ENCODE measurements at places on chromosomes 2 and 18.

DNA sequence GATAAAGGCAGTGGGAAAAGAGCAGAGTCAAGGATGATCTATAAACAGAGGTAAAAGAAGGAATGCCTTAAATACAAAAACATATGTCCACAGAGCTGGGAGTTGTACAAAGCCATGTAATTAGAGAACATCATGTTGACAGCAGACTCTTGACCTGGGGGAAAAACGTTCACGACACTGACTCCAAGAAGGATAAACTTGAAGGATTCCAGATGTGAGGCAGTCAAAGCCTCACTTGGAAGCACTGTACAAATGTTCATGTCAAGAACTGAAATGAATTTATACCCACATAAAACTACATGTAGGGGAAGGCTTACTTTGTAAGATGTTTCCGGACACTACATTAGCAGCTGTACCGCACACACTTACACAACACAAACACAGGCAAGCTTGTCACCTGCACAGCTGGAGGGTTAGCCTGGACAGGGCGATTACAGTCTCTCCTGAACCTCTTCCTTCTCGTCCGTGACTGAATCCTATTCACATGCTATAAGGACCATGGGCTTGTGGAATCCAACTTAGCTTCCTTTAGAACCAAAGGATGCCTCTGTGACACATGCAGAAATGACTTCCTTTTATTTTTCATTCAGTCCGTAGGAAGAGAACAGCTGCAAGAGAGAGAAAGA lies 88.6 kb downstream of the SH3YL1 start:
- DNase-seq, result no peak

DNA sequence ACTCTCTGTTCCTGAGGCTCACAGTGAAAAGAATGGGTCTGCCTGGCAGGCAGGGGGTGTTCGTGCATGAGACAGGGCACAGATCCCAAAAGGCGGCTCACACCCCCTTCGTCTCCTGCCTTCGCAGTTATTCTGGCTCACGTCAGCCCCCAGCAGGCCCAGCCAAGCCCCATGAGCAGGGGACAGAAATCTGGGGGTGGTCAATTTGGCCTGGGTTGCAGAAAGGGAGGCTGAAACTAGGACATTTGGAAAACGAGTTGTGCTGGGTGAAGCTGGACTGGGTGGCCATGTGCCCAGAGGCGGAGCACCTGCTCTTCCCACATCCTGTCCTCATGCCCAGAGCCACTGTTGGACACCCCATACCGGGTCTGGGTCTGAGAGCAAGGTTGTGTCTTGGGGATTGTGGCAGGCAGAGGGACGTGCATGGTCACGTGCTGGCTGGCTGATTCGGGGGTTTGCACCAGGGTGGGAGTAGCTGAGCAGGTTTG lies 99.0 kb upstream of the MCFD2 start:
- DNase-seq, result peak; percentile 63

GRCh38 chr18:61856678-61857077 lies 36.1 kb downstream of the RNF152 start:
- DNase-seq, result no peak

- no peak for DNase-seq
Measured at GRCh38 chr2:100178864-100179263, 36.5 kb upstream of the AFF3 start.

- DNase-seq, result peak; percentile 12
Measured at GRCh38 chr18:52903857-52904256, 563.9 kb downstream of the DCC start.

- no peak for DNase-seq
Measured at GRCh38 chr2:123154195-123154594, 870.9 kb upstream of the CNTNAP5 start.

GRCh38 chr2:41994233-41994637 lies 53.6 kb upstream of the PKDCC start:
- no peak for DNase-seq

- DNase-seq, result no peak
Measured at GRCh38 chr2:34997779-34998178, 1357.8 kb upstream of the CRIM1 start.

- no peak for DNase-seq
Measured at GRCh38 chr2:43105586-43106558, 120.5 kb downstream of the ZFP36L2 start.

GRCh38 chr2:225756198-225756597 lies 356.7 kb downstream of the NYAP2 start:
- no peak for DNase-seq

- DNase-seq, result no peak
Measured at GRCh38 chr2:196783431-196784094, 15.9 kb downstream of the GTF3C3 start.

GRCh38 chr2:216056739-216057138 lies 24.9 kb downstream of the PECR start:
- DNase-seq, result no peak

GRCh38 chr2:129483366-129483765 lies 496.1 kb upstream of the RAB6C start:
- DNase-seq, result no peak

- no peak for DNase-seq
Measured at GRCh38 chr18:55314031-55314430, 274.0 kb downstream of the TCF4 start.

DNA sequence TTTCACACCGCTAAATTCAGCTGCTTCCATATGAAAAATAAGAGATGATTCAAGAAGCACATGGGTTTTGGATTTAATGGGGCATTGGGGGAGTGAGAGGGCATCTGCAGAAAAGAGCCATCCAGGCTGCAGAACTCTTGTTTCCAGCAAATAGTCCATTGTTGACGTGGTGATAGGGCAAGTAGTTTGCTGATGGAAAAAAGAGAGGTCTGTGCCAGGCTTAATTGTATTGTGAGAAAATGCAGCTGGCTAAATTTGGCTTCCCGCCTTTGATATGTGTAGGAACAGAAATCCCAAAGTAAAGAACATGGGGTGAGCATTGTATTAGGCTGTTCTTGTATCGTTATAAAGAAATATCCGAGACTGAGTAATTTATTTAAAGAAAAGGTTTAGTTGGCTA lies 199.5 kb downstream of the SETBP1 start:
- DNase-seq, result no peak

DNA sequence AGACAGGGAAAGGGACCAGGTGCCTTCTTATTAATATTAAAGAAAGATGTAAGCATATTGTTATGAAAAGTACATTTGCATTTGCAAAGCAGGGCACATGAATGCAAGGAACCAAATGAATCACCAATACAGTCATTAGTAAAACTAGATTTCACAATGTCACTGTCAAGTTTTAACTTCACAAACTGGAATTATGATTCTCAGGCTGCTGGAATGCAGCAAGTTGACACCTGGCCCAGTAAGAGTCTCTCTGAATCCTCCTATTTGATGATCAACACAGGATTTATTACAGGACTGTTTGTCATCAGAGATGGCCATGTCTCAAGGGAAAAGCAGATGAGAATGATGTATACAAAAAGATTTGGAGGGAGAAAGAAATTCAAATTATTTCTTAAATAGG lies 72.9 kb upstream of the STK39 start:
- DNase-seq, result no peak

GRCh38 chr2:855177-855576 lies 95.5 kb upstream of the SNTG2 start:
- DNase-seq, result no peak

- no peak for DNase-seq
Measured at GRCh38 chr2:163909411-163910080, 173.7 kb upstream of the FIGN start.
